Fibroblast of mammary gland (primary cell): ENCODE measurements at places on chromosomes 2 and 18.

DNA sequence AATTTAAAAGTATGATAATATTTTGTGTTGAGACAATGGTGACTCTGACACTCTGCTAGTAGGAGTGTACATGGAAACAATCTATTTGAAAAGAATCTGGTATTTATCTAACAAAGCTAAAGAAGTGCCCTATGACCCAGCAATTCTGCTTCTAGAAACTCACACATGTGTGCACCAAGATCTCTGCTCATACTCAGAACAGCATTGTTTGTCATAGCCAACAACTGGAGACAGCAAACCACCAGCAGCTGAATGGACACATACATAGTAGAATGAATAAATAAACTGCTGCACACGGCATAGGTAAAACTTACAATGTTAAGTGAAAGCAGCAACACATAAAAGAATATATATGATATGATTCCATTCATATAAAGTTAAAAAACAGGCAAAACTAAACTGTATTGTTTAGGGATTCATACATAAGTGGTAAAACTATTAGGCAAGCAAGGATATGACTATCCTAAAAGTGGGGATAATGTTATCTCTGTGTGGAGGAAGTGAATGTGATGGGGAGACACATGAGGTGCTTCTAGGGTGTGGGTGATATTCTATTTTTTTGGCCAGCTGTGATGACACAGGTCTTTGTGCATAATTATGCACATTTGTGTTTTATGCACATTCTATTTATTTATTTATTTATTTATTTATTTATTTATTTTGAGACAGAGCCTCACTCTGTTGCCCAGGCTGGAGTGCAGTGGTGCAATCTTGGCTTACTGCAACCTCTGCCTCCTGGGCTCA, 71.1 kb downstream of the RFTN2 start:
- no peak for DNase-seq

GRCh38 chr2:234795272-234795920, 156.4 kb upstream of the SH3BP4 start:
- DNase-seq: no peak

DNA sequence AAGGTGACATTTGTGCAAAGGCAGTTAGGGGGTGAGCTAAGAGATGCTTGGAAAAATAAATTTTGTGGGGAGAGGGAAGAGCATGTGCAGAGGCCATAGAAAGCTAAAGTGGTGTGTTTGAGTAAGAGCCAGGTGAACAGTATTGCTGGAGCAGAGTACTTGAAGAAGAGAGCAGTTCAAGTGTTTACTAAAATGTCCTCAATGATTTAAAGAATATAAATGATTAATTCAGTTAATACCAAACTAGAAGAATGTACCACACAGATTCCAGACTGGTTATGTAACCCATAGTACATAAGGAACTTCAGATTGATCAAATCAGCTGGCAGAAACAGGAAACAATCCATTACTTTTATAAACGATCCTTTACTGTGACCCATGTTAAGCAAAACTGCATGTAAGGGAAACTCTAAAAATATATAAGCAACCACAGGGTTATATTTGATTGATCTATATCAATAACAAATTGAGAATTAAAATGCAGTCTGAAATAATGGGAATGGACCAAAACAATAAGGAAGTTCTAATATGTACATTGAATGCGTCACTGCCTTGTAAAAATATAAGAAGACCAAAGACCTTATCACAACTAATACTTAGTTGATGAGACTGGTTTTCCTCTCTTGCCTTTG, 76.9 kb downstream of the LDAH start:
- no peak for DNase-seq

- DNase-seq: no peak
Measured at GRCh38 chr2:196368546-196369225, 197.3 kb upstream of the STK17B start.

DNA sequence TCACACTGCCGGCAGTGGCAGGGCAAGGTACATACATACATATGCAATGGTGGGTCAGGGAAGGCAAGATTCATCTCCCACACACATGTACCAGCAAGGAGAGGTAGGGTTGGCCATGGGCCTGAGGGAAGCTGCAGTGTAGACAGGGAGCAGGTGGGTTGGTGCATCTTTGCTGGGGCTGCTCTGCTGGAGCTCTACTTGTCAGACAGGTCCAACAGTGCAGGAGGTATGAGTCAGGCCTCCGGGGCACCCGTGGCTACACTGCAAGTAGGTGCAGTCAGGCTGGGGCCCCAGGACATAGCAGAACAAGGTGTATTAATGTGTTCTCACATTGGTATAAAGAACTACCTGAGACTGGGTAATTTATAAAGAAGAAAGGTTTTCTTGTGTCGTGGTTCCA, 281.1 kb upstream of the COL3A1 start:
- no peak for DNase-seq

GRCh38 chr2:15449556-15450236, 111.4 kb downstream of the NBAS start:
- no peak for DNase-seq

DNA sequence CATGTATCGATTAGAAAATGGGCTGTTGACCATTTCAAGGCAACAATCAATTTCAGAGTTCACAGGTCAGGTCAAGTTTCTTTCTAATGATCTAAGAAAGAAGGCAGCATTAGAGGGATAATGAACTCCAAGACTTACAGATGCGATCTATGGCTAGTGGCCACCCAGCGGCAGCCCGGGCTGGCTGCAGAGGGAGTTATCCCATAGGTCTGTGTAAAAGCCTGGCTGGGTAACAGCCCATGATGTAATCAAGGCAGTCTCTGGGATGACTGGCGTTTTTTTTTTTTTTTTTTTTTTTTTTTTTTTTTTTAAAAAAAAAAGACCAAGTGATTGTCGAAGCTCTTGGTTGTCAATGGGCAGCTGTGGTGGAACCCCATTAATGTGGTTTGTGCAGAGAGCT, 171.1 kb upstream of the SKOR2 start:
- DNase-seq: peak; percentile 72

DNA sequence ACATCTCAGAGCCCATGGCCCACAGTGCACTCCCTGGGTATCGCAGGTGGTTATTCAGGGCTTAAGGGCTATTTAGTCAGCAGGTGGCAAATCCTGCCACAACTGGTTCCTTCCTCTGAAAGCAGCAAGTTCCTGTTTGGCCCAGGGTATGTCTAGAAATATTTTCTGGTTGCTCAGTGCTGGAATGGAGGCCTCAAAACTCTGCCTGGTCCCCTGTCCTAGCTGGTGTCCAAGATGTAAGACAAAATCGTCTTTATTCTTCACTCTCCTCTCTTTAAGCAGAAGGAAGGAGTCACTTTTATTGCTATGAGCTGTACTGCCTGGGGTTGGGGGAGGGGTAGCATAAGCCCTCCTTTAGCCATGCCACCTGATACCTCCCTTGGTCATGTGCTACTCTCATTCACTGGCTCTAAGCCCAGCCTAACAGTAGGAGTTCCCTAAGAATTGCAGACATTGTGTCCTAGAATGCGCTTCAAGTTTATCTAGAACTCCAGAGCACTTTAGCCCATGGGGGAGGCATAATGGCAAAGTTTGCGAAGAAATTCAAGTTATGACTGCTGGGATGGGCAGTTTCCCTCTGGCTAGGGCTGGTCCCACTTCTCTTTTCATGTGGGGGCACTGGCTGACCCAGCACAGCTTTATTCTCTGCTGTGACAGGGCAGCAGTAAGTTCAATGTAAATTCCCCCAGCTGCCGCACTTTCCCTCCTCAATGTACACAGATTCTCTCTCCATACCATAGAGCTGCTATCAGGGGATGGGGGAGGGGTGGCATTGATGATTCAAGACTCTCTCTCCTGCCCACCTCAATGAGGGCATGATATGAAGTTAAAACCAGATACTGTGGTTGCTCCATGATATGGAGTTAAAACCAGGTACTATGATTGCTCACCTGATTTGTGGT, 27.1 kb upstream of the CWC22 start:
- peak; percentile 62 for DNase-seq

- DNase-seq: no peak
Measured at GRCh38 chr18:47635416-47635815, 295.0 kb downstream of the SMAD2 start.

GRCh38 chr2:12008425-12009061, 262.1 kb downstream of the LPIN1 start:
- peak; percentile 21 for DNase-seq

DNA sequence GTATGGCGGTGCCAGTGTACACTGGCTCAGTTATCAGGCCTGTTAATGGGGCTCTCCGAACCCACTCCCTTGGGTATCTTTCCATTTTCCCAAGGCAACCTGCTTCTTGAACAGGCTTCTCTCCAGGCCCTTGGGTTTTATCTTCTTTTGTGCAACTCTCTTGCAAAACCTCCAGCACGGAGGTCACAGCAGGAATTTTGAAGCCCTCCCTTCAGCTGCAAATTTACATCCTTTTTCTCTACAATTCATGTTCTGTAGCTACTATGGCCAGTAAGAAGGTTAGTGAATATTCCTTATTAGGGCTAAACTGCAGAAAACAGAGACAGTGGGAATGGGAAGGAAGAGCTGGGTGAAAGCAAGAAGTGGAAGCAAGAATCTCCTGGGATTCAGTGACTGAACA, 10.4 kb upstream of the NPAS2 start:
- DNase-seq: no peak
